ENCODE measurements at places on chromosomes 7 and 10. TPM values are rescaled to one million over a fixed set of nuclear protein-coding genes. Genes with fewer than 3 reads are reported as not detected.

Gene GPER1
- not detected for total RNA-seq

Gene PSD
- total RNA-seq = 5.1 TPM

Gene TMEM213
- not detected for total RNA-seq

Gene CCDC3
- not detected for total RNA-seq
